Lower lobe of right lung (tissue), 2 donors: ENCODE measurements at places on chromosomes 2 and 18. TPM values are rescaled to one million over a fixed set of nuclear protein-coding genes. Genes with fewer than 3 reads are reported as not detected.

DNA sequence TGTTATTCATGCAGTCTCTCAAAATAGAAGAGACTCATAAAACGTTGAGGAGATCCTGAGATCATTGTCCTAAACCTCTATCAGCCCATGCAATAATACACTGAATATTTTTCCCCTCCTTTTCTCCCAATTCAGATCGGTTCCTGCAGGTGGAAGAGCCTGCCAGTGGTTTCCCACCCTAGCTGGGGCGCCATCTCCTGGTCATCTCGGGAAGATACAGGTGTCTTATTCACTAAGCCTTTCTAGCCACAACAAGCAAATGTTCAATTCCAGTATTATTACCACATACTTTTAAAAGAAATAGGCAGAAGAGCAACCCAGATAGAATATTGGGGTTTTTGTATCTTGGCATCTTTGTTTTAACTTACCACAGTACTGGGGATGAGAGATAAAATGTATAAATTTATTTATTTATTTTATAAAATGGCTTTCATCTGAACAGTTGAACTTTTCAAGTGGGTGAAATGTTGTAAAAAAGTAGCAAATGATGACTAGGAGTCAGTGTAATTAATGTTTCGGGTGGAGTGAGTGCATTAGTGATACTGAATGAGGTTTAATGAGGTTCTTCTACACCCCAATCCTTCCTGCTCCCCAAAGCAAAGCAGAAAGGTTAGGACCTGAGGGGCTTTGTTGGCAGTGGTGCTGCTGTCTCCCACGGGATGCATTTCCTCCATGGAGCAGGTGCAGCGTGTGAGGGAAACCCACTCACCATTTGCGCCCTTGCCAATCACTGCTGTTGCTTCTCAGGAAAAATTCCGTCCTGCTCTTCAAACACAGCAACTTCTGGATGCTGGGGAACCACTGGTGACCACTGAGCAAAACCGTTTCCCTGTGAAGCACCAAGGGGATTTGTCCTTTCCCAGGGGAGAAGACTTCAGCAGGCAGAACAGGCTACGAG is 147.1 kb upstream of the FHL2 start:
- DNase-seq: peak; percentile 64
- no peaks in the 10 kb centered on the region for H3K36me3 ChIP-seq
- H3K4me3 ChIP-seq: no peak overlapping the region
- H3K4me1 ChIP-seq: no peaks in the 10 kb centered on the region

GRCh38 chr2:33476131-33476792 is at the start of gene RASGRP3:
TSS of gene RASGRP3 (plus strand) at chr2:33476649. CDS start at chr2:33515137, 38,488 bp downstream.
- peak within 1 kb of the TSS; percentile 67 for H3K4me3 ChIP-seq
- H3K27ac ChIP-seq: peak within 1 kb of the TSS; percentile 87
- no peaks in the 10 kb centered on the region for H3K36me3 ChIP-seq
- peaks cover 28% of the 10 kb centered on the region for H3K4me1 ChIP-seq

The PLEKHM3 gene
- total RNA-seq: 25.8 TPM

GRCh38 chr2:10159581-10160131 is 37.1 kb downstream of the RRM2 start:
- H3K36me3 ChIP-seq: no peaks in the 10 kb centered on the region
- no peaks in the 10 kb centered on the region for H3K27me3 ChIP-seq
- no peaks in the 10 kb centered on the region for H3K4me1 ChIP-seq
- no peak overlapping the region for H3K27ac ChIP-seq
- no peak overlapping the region for H3K4me3 ChIP-seq
- no peak for DNase-seq

The GPR45 gene
- total RNA-seq: not detected
